ENCODE measurements at places on chromosomes 16 and 17.

DNA sequence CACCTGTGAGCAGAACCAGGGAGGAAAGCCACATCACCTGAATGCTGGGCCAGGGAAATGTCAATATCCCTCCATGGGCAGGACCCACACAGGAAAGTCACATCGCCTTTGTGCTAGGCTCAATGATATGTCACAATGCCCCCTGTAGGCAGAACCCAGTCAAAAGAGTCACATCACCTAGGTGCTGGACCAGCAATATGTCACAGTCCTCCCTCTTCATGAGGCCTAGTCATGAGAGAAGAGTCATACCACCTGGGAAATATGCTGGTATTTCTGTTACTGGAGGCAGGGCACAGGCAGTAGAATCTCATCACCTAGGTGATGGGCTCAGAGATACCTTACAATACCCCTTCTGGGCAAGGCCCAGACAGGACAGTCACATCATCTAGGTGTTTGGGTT is 1843.4 kb downstream of the TP53TG3F start:
- DNase-seq, result no peak

DNA sequence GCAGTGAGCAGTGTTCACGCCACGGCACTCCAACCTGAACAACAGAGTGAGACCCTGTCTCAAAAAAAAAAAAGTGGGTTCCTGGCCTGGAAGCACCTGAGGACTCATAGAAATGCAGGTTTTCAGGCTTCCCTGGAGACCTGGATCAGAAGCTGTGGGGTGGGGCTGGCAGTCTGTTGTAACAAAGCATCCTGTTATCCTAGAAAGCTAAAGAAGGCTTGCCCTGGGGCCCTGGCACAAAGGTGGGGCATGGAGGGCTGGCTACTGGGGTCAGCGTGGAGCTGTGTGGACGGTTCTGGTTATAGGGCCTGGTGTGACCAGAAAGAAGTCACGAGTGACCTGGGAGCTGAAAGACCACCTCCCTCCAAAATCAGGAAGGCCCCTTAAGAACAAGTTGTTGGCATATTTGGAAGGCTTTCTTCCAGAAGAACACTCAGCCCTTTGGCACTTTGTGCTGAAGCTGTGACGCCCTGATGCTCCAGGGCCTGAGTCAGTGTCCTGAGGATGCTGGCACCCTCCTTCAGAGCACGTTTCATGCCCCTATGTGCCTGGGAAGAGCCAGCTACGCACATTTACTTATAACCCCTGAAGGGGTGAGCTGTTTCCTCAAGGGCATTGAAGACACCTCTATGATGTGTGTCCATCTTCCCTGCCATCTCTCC is 6.2 kb downstream of the CRISPLD2 start:
- DNase-seq, result no peak

DNA sequence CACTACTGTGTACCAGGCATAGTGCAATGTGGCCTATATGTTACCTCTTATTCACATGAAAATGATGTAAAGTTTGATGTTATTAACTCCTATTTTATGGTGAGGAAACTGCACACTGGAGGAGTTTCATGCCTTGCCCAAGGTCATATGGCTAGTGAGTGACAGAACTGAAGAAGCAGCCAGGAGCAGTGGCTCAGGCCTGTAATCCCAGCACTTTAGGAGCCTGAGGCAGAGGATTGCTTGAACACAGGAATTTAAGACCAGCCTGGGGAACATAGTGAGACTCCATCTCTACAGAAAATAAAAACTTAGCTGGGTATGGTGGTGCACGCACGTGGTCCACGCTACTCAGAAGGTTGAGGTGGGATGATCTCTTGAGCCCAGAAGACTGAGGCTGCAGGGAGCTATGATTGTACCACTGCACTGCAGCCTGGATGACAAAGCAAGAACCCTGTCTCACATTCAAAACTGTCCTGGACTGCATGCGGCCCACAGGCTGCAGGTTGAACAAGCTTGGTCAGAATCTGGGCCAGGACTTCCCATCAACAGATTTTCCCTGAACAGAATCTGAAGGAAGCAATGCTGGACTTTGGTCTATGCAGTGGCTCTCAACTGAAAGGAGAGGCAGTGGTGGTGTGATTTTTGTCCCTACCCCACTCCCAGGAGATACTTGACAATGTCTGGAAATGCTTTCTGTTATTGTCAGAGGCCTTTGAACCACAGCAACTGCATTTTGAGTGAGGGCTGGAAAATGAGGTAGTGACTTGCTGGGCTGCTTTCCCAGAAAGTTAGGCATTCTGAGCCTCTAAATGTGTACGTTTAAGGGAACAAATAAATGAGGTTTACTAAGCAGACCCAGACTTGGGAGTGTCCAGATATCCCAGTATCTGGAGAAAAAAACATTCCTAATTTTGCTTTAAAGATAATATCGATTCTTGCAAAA is 479.5 kb downstream of the TMEM114 start:
- no peak for DNase-seq

DNA sequence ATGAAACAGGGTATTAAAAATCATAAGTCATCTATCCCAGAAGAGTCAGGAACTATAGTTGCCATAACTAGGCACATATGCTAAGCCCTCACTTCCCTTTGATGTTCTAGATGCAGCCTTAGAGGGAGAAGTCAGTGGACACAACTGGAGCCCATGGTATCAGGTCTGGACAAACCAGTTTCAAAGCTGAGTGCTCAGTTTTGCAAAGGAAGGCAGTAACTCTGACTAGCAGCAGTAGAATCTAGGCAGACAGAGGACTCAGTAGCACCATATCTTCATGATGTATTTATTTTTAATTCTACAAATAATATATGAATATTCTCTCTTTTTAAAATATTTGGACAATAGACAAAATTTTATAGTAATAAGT is 11.7 kb upstream of the FAM20A start:
- no peak for DNase-seq

DNA sequence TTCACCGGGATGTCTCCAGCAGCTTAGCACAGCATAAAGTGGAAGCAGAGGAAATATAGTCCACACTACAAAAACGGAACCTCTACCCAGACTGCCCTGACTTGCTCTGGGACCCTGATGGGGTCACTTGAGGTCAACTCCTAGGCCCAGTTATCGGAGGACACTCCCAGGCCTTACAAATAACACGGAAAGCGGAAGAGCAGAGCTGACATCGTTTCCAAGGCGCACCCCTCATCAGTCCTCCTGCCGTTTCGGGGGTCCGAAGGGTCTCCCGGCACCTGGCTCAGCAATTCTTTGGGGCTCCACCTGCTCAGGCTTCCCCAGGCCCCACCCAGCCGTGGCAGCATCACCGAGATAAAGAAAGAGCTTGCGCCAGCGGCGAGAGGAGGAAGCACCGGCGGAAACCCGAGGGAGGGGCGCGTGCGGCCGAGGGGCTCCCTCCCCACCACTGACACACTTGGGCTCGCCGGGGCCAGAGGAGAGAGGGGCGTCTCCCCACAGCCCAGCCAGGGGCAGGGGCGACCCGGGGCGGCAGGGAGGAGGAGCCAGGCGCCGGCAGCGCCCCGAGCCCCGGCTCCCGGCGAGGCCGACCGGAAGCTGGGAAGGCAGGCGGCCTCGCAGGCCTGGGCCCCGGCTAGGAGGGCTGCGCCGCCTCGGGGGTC is 727 bp downstream of the CORO7 start:
- no peak for DNase-seq

- no peak for DNase-seq
Observed at GRCh38 chr16:2762711-2763110, 10.3 kb downstream of the SRRM2 start.

DNA sequence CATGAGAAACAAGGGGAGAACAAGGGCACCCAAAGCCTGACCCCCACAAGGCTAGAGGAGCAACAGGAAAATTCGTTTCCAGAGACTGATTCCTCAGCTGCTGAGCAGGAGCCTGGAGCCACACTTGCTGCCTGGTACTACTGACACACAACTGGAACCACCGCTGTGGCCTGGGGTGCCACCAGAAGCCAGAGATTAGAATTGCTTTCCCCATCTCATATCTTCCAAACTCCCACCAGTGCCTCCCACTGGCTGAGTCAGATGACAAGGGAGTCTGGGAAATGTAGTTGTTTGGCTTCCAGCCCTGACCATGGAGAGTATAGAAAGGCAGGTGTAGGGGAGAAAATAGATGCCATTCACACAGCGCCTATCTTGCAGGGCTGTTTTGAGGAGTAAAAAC is 4.1 kb upstream of the TMEM11 start:
- DNase-seq, result no peak

GRCh38 chr16:1199347-1200013 is 25.6 kb downstream of the TPSG1 start:
- DNase-seq, result no peak

DNA sequence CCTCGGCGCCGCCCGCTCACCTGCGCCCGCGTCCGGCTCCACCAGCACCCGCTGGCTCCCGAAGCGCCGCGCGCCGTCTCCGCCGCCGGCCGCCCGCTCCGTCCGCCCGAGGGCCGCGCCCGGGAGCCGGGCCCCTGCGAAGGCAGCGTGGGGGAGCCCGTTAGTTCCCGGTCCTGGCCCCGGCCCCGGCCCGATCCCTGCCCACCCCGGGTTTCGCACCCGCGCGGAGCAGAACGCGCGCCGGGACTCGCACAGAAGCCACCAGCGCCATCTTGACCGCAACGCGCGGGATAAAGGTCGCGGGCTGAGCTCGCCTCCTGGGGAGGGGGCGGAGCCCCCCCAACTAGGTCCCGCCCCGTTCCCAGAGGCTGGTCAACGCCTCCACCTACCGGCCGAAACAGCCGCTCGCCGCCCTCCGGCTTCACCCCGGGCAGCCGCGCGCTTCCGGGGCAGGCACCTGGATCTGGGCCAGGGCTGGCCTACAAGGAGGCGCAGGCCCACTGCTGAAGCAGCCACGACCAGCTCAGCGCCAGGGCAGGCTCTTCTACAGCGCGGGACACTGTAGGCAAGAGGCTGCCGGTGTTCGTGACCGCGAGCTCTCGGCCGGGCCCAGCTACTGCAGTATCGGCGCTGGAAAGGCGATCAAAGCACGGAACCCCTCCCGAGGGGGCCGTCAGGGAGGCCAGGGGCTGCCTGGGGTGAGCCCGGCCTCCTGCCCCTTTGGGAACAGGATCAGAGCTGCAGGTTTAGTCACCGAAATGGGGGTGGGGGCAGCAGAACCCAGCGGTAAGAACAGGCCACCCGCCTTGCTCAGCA is at the start of gene ECI1:
ECI1 (minus strand) TSS at position 292 of the 816 bp plus-strand sequence; CDS start at position 271, 21 bp downstream.
- peak; percentile 85 for DNase-seq

DNA sequence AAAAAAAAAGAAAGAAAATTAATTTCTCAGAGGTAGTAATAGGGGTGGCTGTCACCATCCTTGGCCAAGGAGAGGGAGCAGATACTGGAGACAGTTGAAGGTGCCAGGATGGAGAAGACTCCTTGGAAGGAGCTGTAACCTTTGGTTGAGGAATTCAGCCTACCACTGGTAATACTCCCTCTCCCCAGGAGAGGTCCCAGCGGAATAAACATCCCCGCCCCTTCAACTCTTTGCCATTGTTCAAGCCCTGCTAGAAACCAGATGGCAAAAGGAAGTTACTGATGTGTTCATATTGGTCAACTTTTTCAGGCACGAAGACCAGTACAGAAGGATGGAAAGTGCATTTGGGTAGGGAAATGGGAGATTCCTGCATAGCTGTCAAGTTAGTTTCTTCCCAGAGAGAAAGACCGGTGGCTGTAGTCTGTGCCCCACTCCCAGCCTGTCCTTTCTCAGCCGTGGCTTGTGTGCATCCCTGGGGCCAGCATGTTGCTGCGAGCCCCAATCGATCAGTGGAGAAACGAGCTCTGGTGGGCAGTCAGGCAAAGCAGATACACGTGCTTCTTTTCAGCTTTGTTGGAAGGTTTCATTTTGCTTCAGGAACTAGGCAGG is 612.1 kb downstream of the MAF start:
- no peak for DNase-seq

DNA sequence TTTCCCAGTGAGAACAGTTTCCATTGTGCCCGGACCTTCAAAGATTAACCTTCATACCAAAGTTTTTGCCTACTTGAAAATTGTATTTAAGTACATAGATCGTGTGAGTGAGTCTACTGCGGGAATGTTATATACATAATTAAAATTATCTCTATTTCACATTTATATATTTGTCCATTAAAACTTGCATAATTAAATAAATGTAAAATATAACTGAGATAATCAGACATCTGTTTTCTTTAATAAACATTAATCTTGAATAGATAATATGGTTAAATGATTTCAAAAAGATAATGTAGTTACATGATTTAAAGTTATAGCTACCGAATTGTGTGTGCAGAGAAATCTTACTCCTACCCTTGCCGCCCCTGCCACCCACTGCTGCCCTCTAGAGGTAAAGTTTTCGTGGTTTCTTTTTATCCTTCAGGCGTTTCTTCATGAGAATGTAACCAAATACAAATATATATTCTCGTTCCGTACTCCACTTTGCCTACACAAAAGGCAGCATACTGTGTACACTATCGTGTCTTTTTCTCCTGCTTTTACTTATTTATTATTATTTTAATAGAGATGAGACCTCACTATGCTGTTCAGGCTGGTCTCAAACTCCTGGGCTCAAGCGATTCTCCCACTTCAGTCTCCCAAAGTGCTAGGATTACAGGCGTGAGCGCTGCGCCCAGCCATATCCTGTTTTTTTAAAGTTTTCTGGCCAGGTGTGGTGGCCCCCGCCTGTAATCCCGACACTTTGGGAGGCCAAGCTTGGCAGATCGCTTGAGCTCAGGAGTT is 35.6 kb downstream of the RPA1 start:
- no peak for DNase-seq

DNA sequence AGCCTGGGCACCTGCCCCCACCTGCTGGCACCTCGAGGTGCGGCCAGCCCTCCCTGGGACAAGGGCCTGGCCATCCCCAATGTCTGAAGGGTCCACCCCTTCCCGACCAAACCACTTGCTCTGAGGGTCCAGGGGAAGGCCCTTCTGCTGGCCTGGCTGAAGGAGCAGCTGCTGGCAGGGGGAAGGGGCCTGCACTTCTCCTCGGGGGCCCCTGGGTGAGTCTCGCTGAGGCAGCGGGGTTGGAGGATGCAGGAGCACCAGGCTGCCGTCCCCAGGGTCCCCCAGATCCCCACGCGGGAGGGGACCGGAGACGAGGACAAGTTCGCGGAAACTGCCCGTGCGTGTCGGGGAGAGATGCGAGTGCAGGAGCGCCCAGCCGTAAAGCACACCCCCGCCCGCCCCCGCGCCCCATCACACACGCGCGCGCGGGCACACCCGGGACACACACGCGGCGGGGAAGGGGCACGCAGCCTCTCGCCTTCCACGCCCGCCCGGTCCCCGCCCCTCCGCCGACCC is 725 bp upstream of the CACNA1H start:
- no peak for DNase-seq

All from occipital lobe (tissue), 3 donors.